ENCODE measurements at places on chromosomes 13 and 19.

- no peaks in the 10 kb centered on the region for H3K27me3 ChIP-seq
- H3K36me3 ChIP-seq = no peaks in the 10 kb centered on the region
- no peak for DNase-seq
- no peak overlapping the region for H3K4me3 ChIP-seq
- H3K27ac ChIP-seq = no peak overlapping the region
- no peaks in the 10 kb centered on the region for H3K4me1 ChIP-seq
Observed at GRCh38 chr13:111901267-111901915, 165.6 kb upstream of the SOX1 start.

DNA sequence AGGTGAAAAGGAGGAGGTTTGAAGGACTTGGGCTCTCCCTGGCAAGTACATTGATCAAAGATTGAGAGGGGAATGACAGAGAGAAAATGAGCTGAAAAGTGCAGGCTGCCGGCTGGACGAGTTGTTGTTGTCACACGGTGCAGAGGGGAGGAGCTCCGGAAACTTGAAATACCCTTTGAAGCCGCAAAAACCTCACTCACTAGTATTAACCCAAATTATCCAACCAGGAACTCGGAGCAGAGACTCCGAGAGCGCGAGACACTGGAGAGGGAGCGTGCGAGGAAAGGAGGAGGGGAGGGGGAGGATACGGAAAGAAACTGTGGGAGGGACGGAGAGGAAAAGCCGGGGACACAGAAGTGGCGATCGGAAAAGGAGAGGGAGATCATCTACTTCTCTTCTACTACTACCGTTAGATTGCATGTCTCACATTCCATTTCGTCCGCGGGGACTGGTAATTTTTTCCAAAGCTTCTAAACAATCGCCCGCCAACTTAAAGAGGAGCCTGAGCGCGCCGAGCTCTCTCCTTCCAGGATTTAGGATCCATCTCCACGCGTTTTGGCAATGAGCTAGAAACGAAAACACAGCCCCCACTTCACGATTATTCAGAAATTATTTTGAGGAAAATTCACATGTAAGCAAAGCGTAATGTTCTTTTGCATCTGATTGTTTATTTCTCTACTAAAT, at the start of gene DACH1:
Gene DACH1 (minus strand): TSS at position 74 of the 684 bp plus-strand sequence.
- peak within 1 kb of the TSS; percentile 0 for H3K27ac ChIP-seq
- peak; percentile 73 for DNase-seq
- no peaks in the 10 kb centered on the region for H3K36me3 ChIP-seq
- H3K4me3 ChIP-seq = peak within 1 kb of the TSS; percentile 70

- peaks cover 64% of the 10 kb centered on the region for H3K36me3 ChIP-seq
- H3K27me3 ChIP-seq = no peaks in the 10 kb centered on the region
Observed at GRCh38 chr13:79360095-79360494, 46.0 kb downstream of the RBM26 start.

DNA sequence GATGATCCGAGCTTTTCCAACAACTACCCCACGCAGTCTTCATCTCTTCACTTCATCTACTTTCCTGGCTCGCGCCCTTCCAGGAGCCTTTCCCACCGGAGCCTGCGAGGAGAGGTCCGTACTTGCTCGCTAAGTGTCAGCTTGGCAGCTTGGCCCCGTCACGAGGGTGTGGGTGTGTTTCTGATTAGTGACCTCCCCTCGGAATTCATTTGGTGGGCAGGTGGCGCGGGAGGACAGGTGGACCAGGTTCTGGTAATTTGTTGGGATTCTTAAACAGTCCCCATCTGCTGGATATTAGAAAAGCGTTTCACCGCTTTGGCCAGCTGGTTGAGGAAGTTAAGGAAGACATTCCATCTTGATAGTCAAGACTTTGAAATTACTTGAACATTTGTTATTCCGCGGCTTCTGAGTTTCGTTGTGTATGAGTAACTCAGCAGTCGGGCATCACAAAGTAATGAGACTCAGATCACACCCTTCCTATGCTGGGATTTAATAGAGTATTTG, 515 bp downstream of the UFM1 start:
- no peaks in the 10 kb centered on the region for H3K27me3 ChIP-seq
- H3K4me3 ChIP-seq = peak overlapping the region; percentile 99
- peak overlapping the region; percentile 99 for H3K27ac ChIP-seq
- H3K36me3 ChIP-seq = peaks cover 38% of the 10 kb centered on the region

DNA sequence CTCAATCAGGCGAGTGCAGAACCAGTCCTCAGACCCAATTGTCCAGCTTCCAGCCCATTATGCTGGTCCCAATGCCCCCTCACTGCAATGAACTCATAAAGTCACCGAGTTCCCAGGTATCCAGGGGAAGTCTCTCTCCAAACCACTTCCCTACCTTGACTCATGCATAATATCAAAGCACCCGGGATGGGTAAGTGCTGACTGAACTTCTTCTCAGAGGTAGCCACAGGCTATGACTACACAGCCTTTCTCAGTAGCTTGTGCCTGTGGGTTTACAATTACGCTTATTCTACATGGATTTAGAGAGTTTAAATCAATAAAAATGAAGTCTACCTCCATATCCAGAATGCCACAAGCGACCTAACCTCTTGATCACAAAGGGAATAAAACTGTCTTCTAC, 1.7 kb upstream of the C13orf42 start:
- H3K27me3 ChIP-seq = peaks cover 5% of the 10 kb centered on the region
- H3K36me3 ChIP-seq = no peaks in the 10 kb centered on the region
- no peak overlapping the region for H3K4me3 ChIP-seq
- peaks cover 6% of the 10 kb centered on the region for H3K4me1 ChIP-seq

GRCh38 chr13:20923272-20923671, 20.7 kb upstream of the XPO4 start:
- no peaks in the 10 kb centered on the region for H3K4me1 ChIP-seq
- no peak overlapping the region for H3K4me3 ChIP-seq
- no peak for DNase-seq
- peaks cover 4% of the 10 kb centered on the region for H3K27me3 ChIP-seq

DNA sequence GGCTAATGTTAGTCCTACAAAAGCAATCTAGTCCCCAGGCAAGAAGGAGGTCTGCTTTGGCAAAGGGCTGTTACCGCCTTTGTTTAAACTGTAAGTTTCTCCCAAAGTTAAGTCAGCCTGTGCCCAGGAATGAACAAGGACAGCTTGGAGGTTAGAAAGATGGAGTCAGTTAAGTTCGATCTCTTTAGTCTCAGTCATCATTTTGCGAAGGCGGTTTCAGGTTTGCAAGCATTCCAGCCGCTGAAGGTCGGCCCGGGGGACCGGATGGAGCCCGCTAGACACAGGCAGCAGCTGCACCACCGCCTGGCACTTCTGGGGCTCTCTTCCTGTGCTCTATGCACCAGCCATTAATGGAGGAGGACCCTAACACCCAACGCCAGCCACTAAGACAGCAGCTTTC, 91.3 kb downstream of the STK24 start:
- no peaks in the 10 kb centered on the region for H3K27me3 ChIP-seq
- H3K36me3 ChIP-seq = peaks cover 9% of the 10 kb centered on the region
- H3K27ac ChIP-seq = peak overlapping the region; percentile 37
- H3K4me1 ChIP-seq = peaks cover 65% of the 10 kb centered on the region
- DNase-seq = no peak

DNA sequence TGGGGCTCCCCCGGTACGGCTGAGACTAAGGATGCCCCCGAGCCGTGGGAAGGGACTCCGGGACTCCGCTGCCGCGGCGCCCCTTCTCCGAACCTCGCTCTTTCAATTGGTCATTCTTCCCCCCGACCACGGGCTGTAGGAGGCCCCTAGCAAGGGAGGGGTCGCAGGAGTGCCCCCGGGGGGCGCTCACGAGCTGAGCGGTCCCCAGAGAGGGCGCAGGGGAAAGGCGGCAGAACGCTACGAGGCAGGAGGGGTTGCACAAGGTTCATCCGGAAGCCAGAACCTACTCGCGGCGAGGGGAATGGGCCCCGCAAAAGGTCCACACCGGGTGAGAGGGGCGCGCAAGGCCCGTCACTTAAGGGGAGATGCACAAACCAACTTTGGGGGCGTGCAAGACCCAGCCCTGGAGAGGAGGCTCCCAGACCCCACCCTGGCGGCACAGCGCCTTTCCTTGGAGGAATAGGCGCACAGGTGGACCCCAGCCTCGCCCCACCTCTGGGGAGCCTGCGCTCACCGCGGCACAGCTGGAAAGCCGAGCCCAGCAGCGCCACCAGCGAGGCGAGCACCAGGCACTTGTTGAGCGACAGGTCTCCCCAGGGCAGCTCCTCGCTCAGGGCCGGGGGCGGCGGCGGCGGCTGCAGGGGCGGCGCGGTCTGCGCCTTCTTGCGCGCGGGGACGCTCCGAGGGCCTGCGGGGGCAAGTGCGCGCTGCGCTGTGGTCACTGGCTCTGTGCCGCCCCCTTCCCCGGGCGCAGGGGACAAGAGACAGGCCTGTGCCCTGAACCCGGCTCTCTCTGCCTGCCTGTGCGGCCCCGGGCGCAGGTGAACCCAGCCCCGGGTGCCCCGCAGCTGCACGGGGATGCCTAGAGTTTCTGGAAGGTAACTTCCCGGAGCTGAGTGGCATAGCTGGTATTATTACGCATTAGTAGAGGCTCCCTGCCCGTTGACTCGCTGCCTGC, 2.8 kb downstream of the JSRP1 start:
- peaks cover 6% of the 10 kb centered on the region for H3K36me3 ChIP-seq
- H3K27ac ChIP-seq = no peak overlapping the region
- H3K27me3 ChIP-seq = peaks cover 15% of the 10 kb centered on the region
- DNase-seq = peak; percentile 81
- peak overlapping the region; percentile 52 for H3K4me3 ChIP-seq

DNA sequence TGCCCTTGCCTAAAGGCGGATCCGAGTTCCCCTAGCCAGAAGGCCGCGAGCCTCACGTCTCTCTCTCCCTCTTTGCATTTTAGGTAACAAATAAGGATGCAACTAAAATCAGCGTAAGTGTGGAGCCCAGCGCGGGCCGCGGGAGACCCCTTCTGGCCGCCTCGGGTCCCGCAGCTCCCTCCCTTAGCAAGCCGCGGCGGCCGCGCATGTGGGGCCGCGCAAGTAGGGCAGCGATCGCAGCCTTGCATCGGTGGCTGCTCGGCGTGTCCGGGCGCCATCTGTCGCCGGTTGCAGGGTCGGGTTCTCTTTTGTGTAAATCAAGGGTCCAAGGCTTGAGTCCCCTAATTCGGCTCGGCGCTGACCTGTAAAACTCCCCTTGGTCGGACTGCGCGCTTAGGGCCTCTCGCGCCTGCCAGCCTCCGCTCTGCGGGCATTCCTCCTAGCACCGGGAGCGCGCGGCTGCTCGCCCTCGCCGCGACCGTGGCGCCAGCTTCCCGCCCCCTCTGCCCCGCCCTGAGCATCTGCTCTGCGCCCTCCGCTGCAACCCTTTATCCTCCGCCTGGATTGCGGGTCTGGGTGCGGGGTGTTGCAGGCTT, 2.7 kb downstream of the VSTM2B start:
- H3K4me1 ChIP-seq = peaks cover 20% of the 10 kb centered on the region
- peaks cover 5% of the 10 kb centered on the region for H3K36me3 ChIP-seq
- peak; percentile 89 for DNase-seq
- H3K4me3 ChIP-seq = peak overlapping the region; percentile 72

DNA sequence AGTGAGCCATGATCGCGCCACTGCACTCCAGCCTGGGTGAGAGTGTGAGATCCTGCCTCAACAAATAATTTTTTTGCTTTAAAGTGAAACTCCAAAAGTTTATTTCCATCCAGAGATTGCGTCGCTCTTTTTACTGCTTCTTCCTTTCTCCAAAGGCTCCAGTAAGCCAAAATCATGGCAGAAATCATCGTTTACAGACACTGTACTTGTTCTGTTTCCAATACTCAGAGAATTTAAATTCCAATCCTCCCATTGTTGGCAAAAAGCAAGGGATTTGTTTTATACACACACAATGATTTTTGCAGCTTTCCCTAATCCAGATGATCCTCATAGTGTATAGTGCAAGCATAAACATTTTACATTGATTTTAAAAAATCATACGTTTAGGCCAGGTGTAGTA, 15.3 kb downstream of the FBXO27 start:
- no peaks in the 10 kb centered on the region for H3K4me1 ChIP-seq
- H3K4me3 ChIP-seq = no peak overlapping the region
- H3K27me3 ChIP-seq = peaks cover 4% of the 10 kb centered on the region
- no peaks in the 10 kb centered on the region for H3K36me3 ChIP-seq
- H3K27ac ChIP-seq = no peak overlapping the region

GRCh38 chr13:32902029-32902780, 114.0 kb upstream of the KL start:
- H3K4me3 ChIP-seq = no peak overlapping the region
- DNase-seq = no peak
- H3K27me3 ChIP-seq = peaks cover 5% of the 10 kb centered on the region
- peaks cover 35% of the 10 kb centered on the region for H3K4me1 ChIP-seq
- no peaks in the 10 kb centered on the region for H3K36me3 ChIP-seq

DNA sequence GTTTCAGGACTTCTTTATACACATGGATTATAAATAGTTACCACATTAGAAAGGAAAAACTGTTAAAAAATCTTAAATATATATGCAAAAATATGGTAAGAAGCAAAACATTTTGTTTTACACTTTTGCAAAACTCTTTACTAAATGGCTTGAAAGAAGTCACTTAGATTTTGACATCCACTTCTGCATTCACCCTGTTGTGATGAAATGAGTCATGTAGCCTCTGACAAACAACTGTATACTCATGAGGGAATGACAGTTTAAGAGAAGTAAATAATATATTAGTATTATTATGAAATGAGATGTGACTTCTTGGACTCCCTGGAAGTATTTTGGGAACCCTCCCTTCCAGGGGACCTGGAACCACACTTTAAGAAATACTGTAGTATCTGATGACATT, 275.6 kb downstream of the DACH1 start:
- DNase-seq = no peak
- no peak overlapping the region for H3K27ac ChIP-seq
- no peak overlapping the region for H3K4me3 ChIP-seq
- no peaks in the 10 kb centered on the region for H3K27me3 ChIP-seq
- no peaks in the 10 kb centered on the region for H3K4me1 ChIP-seq
- H3K36me3 ChIP-seq = no peaks in the 10 kb centered on the region

DNA sequence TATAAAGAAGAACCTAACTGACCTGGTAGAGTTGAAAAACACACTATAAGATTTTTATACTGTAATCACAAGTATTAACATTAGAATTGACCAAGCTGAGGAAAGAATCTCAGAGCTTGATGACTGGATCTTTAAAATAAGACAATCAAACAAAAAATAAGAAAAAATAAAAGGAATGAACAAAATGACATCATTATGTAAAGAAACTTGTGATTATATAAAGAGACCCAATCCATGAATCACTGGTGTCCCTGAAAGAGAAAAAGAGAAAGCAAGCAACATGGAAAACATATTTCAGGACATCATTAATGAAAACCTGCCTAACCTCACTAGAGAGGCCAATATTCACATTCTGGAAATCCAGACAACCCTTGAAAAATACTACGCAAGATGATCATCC, 822.5 kb upstream of the SLITRK5 start:
- H3K27me3 ChIP-seq = no peaks in the 10 kb centered on the region
- no peak overlapping the region for H3K27ac ChIP-seq
- DNase-seq = no peak
- H3K36me3 ChIP-seq = no peaks in the 10 kb centered on the region
- H3K4me1 ChIP-seq = no peaks in the 10 kb centered on the region

DNA sequence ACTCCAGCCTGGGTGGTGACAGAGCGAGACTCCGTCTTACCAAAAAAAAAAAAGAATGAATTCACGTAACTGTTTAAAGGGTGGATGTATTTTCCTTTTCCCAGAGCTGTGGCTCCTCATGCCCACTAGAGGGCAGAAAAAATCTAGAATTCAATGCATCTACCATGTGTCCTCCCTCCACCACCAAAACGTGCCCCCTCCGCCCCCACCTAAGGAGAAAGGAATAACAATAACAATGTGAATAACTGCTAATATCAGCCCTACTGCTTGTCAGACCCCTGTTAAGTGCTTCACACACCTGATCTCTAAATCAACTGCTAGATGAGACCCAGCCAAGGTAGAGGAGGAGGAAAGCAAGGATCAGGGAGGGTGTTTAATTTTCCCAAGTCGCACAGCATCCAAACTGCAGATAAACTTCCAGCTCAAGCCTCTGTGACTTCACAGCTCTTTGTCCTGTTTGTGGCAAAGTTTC, 20.2 kb upstream of the PNMA8B start:
- H3K4me1 ChIP-seq = peaks cover 33% of the 10 kb centered on the region
- H3K27me3 ChIP-seq = peaks cover 24% of the 10 kb centered on the region
- DNase-seq = peak; percentile 76
- H3K4me3 ChIP-seq = no peak overlapping the region
